ENCODE measurements at places on chromosomes 2 and 18. TPM values are rescaled to one million over a fixed set of nuclear protein-coding genes. Genes with fewer than 3 reads are reported as not detected.
A peak's percentile ranks its signal among the peaks of the same experiment; 100 is the strongest.

DNA sequence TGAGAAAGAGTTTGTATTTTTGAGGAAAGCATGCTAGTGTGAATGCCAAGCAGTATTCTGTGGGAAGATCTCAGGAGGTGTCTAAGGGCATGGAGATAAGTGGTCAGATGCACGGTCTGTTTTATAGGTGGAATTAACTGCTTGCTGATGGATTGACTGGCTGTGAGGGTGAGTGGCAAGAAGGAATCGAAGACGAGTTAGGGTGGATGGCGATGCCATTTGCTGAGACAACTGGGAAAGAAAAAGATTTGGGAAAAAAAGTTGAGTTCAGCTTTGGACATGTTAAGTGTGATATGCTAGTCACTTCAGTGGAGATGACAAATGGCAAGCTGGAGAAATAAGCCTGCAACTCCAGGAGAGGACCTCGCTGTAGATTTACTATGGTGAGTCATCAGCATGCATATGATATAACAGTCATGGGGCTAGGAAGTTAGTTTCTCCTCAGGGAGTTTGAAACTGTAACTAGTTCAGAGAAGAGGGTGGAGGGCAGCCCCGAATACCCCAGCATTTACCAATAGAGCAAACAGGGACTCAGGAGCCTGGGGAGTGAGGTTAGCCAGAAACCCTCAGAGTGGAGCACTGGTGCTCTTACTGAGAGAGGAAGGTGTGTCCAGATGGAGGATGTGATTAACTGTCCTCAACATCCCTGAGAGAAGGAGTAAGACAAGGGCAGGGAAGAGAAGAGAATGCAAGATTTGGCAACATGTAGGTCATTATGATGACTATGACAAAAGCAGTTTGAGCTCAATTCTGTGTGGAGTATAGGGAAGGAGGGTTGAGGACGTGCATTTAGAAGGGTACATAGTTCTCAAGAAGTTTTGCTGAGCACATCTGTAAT, 2.0 kb upstream of the HK2 start:
- no peak for DNase-seq
- H3K27ac ChIP-seq = no peak overlapping the region
- H3K4me3 ChIP-seq = no peak overlapping the region

DNA sequence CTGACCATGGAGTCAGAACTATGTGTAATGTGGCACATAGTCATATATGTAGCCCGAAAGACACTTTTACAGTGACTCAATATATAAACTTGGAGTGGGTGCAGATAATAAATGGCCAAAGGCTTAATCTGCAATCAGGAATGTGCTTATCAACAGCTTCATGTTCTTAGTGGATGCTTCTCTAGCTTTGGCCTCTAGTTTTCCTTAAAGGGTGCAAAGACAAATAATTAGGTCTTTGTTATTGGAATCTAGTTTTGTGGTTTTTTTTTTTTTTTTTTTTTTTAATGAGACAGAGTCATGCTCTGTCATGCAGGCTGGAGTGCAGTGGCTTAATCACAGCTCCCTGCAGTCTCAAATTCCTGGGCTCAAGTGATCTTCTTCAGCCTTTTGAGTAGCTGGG, 625.6 kb downstream of the EPHA4 start:
- no peaks in the 10 kb centered on the region for H3K27me3 ChIP-seq
- no peaks in the 10 kb centered on the region for H3K4me1 ChIP-seq
- H3K36me3 ChIP-seq = no peaks in the 10 kb centered on the region
- H3K4me3 ChIP-seq = no peak overlapping the region
- H3K27ac ChIP-seq = no peak overlapping the region

DNA sequence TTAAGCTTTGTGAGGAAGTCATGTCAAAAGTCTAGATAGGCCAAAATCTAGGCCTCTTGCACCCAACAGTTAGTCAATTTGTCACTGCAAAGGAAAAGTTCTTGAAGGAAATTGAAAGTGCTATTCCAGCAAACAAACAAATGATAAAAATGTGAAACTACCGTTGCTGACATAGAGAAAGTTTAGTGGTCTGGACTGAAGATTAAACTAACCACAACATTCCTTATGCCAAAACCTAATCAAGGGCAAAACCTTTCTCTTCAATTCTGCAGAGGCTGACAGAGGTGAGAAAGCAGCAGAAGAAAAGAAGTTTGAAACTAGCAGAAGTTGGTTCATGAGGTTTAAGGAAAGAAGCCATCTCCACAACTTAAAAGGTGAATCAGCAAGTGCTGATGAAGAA, 44.0 kb upstream of the LRRTM4 start:
- H3K27me3 ChIP-seq = no peaks in the 10 kb centered on the region
- H3K4me3 ChIP-seq = no peak overlapping the region
- H3K4me1 ChIP-seq = peaks cover 12% of the 10 kb centered on the region
- peak overlapping the region; percentile 15 for H3K27ac ChIP-seq
- DNase-seq = no peak
- no peaks in the 10 kb centered on the region for H3K36me3 ChIP-seq

- no peaks in the 10 kb centered on the region for H3K4me1 ChIP-seq
- H3K4me3 ChIP-seq = no peak overlapping the region
- H3K27me3 ChIP-seq = no peaks in the 10 kb centered on the region
Observed at GRCh38 chr2:33810046-33810835, 211.1 kb upstream of the FAM98A start.

- DNase-seq = no peak
- H3K27ac ChIP-seq = no peak overlapping the region
- H3K4me3 ChIP-seq = no peak overlapping the region
- no peaks in the 10 kb centered on the region for H3K27me3 ChIP-seq
- peaks cover 3% of the 10 kb centered on the region for H3K4me1 ChIP-seq
Observed at GRCh38 chr2:64832936-64833335, 156.3 kb upstream of the SLC1A4 start.

ZNF385B gene
- total RNA-seq = 4.7 TPM

- H3K4me1 ChIP-seq = no peaks in the 10 kb centered on the region
- H3K4me3 ChIP-seq = no peak overlapping the region
- no peak overlapping the region for H3K27ac ChIP-seq
- DNase-seq = no peak
Observed at GRCh38 chr18:43917520-43917919, 640.2 kb upstream of the SYT4 start.

DNA sequence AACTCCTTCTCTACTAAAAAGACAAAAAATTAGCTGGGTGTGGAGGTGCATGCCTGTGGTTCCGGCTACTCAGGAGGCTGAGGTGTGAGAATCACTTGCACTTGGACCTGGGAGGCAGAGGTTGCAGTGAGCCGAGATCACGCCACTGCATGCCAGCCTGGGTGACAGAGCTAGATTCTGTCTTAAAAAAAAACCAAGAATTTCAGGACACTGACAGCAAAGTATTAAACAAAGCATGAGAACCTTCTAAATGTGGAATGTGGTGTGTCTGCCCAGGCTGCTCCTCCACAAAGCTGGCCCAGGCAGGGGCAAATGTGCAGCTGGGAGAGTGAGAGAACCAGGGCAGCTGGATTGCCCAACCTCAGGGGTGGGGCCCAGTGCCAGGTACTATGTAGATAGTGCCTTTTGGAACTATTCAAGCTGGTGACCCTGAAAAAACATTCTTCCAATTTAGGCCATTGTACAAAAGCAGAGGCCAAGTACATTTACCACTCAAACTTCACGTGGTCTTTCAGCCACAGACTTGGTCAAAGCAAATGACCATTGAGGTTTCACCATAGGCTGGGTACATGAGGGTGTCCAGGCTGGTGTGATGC, 6.7 kb upstream of the UGT1A5 start:
- H3K27ac ChIP-seq = peak overlapping the region; percentile 80
- peaks cover 29% of the 10 kb centered on the region for H3K4me1 ChIP-seq
- no peak for DNase-seq
- no peak overlapping the region for H3K4me3 ChIP-seq

GRCh38 chr18:30280186-30280585, 762.4 kb downstream of the DSC3 start:
- no peaks in the 10 kb centered on the region for H3K36me3 ChIP-seq
- H3K27ac ChIP-seq = no peak overlapping the region
- H3K4me3 ChIP-seq = no peak overlapping the region
- H3K27me3 ChIP-seq = no peaks in the 10 kb centered on the region

- H3K4me3 ChIP-seq = no peak overlapping the region
- no peaks in the 10 kb centered on the region for H3K4me1 ChIP-seq
- DNase-seq = no peak
- H3K27me3 ChIP-seq = no peaks in the 10 kb centered on the region
- H3K36me3 ChIP-seq = no peaks in the 10 kb centered on the region
Observed at GRCh38 chr18:56256659-56257058, 381.7 kb downstream of the TXNL1 start.

GRCh38 chr18:75365837-75366236, 61.7 kb downstream of the SMIM21 start:
- no peak for DNase-seq
- no peaks in the 10 kb centered on the region for H3K36me3 ChIP-seq
- no peaks in the 10 kb centered on the region for H3K4me1 ChIP-seq

EMX1 gene
- 0.08 TPM for total RNA-seq

RAB6C gene
- 0.08 TPM for total RNA-seq

DNA sequence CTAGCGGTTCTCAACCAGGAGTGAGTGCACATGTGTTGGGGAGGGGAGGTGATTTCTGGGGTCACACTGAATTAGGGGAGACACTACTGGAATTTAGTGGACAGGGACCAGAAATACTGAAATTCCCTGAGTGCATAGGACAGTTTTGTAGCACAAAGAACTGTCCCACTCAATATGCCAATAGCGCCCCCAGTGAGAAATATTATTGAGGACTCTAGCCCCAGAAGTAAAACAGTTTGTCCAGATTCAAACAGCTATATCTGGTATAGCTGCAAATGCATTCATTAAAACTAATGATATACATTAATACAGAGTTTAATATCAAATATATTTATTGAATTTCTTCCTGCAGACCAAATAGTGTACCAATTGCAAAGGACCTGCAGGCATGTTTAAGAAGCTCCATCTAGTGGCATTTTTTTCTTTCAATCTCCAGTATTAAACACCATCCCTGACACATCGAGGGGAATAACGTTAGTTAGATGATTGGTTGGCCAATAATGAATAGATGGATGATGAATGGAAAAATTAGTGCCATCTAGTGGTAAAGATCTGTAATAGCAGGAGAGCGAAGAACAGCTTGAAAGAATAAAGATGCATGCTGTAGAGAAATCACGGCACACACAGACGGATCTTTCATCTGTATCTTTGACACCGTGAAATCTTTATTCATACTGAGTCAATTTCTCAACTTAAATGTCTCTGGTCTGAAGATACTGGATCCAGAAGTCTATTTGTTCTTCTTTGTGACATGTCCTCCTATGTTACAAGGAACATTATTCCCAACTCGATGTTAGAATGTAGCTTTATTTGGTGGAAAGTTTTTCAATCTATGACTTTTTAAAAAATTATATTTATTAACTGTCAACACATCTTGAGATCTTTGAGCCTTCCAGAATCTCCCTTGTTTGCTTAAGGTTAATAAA, 62.5 kb downstream of the DHRS9 start:
- no peaks in the 10 kb centered on the region for H3K36me3 ChIP-seq
- DNase-seq = no peak
- H3K4me3 ChIP-seq = no peak overlapping the region

- no peak overlapping the region for H3K27ac ChIP-seq
- no peaks in the 10 kb centered on the region for H3K36me3 ChIP-seq
- H3K4me1 ChIP-seq = no peaks in the 10 kb centered on the region
- no peak for DNase-seq
- H3K27me3 ChIP-seq = no peaks in the 10 kb centered on the region
Observed at GRCh38 chr18:37242091-37242490, 323.5 kb downstream of the CELF4 start.

GRCh38 chr2:10932345-10933151, 20.8 kb downstream of the KCNF1 start:
- H3K27ac ChIP-seq = no peak overlapping the region
- DNase-seq = no peak
- H3K4me1 ChIP-seq = no peaks in the 10 kb centered on the region
- no peaks in the 10 kb centered on the region for H3K27me3 ChIP-seq
- H3K36me3 ChIP-seq = no peaks in the 10 kb centered on the region
- no peak overlapping the region for H3K4me3 ChIP-seq

GRCh38 chr18:10100941-10101701, 187.3 kb downstream of the VAPA start:
- H3K27ac ChIP-seq = no peak overlapping the region
- no peaks in the 10 kb centered on the region for H3K4me1 ChIP-seq
- H3K4me3 ChIP-seq = no peak overlapping the region
- DNase-seq = no peak
- no peaks in the 10 kb centered on the region for H3K36me3 ChIP-seq

ADAM23 gene
- total RNA-seq = 0.51 TPM

- H3K4me1 ChIP-seq = peaks cover 2% of the 10 kb centered on the region
- peak; percentile 70 for DNase-seq
Observed at GRCh38 chr2:75199428-75200011, at the start of gene TACR1. TSS of gene TACR1 (minus strand) at chr2:75199520. CDS start at chr2:75198934, 586 bp downstream.

TEX44 gene
- total RNA-seq = not detected

SERPINB12 gene
- not detected for total RNA-seq

DNA sequence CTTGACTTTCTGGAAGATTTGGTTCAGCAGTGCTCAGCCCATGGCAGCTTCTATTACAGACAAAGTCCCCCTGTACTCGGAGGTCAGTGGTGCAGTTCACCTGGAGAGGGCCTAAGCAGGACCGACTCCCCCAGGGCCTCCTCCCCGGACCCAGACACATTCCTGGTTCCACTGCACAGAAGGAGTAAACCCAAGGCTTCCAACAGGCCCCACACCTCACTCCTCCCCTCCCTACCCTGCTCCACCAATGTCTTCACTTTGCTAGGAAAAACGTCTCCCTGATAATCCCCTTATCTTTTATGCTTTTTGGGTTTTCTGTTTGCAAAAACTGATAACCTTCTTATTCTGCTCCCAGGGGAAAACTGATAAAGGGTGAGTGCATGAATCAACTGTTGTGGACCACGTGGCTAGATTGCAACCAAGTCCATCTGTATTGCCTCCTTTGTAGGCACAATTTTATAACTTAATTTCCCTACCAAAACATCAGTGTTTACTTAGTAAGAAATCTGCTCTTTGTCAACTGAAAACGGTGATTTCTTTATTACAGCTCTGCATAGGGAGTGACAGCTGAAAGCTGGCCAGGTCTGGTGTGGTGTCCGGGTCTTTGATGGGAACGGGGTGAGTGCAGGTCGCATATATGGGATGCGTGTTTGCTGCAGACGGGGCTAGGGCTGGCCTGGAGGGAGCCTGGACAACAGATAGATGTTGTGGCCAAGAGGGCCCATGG, 202.5 kb downstream of the GLI2 start:
- H3K27ac ChIP-seq = no peak overlapping the region
- H3K4me3 ChIP-seq = no peak overlapping the region
- no peak for DNase-seq
- H3K27me3 ChIP-seq = no peaks in the 10 kb centered on the region

DNA sequence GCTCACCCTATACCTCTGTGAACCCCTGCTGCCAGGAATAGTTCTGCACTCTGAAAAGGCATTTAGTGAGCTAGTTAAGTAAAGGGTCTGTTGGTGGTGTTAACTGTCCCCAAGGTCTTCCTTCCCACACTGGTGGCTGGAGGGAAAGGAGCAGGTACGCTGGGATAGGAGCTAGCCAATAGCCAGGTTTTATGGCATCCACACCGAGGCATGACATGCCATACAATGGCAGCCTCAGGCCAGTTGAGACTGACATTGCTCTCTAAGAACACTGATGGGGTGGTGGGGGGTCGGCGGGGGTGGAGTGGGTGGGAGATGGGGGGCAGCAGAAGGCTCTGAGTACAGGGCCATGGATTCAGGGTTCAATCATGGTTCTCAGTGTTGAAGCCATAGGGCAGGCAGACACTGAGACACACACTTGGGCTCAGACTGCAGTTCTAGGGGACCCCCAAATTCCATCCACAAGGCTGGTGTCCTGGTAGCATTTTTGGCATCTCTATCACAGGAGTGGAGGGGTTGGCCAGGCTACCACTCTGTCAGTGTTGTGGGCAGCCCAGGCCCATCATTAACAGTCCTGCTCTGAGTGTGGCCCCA, 136.0 kb downstream of the CTIF start:
- no peaks in the 10 kb centered on the region for H3K27me3 ChIP-seq
- H3K4me1 ChIP-seq = peaks cover 51% of the 10 kb centered on the region
- no peak for DNase-seq
- H3K27ac ChIP-seq = peak overlapping the region; percentile 53
- H3K4me3 ChIP-seq = no peak overlapping the region

TRAK2 gene
- total RNA-seq = 18.7 TPM

Measured in liver (tissue), 10 donors.